Stimulated activated CD4-positive, alpha-beta T cell treated with anti-CD3 and anti-CD28 coated beads, Interleukin-15, amount 100 ng/mL, for 24 hours (primary cell): ENCODE measurements at places on chromosomes 6 and 20.

DNA sequence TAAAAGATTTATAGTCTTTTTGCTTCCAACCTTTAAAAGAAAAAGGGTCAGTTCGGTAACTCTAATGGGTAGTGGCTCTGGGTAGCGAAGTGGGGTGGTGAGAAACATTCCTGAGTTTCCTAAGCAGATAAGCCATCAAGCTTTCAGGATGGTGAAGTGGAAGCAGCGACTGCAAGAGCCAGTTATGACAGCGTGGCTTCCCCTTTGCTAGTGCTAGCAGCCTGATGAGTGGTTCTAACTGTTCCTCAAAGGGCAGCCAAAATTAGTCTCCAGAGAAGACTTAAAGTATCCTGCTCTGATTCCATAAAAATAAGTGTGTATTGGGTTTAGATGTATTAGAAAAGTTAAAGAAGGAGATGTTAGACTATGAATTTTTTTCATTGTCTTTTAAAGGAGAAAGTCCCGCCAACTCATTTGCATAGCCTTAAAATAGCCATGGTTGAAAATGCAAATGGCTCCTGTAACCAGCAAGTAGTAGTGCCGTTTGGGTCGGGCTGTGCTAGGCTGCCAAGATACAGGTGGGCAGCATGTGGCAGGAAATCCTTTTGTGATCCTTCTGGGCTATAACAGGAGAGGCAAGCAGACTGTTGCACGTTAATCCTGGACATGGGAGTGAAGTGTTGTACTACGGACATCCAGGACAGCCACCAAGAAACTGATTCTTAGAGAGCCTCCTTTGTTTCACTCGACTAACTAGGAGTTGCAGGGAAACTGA, 18.0 kb downstream of the ELOVL2 start:
- no peak for DNase-seq

- DNase-seq = no peak
Measured at GRCh38 chr6:30719356-30719755, 796 bp upstream of the TUBB start.

DNA sequence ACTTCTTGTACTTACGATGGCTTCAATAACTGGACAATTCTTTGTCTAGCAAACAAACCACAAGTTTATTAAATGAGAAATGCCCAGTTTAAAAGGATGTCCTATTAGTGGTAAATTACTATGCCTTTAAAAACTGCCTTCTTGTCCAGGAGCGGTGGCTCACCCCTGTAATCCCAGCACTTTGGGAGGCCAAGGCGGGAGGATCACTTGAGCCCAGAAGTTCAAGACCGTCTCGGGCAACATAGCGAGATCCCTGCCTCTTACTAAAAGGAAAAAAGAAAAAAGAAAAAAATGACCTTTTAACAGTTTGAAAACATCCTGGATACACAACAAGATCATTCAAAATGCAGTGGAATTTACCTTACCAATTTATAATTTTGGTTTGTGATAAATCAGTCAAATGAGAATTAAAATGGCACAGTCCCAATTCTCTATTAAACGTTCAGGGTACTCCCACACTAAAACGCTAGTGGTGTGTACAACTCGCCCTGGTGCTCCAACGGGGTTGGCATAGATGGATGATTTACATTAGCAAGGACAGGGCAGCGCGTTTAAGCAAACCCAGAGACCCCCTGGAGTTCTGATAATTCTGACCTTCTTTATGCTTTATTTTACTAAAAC, 2.3 kb downstream of the ZBTB2 start:
- no peak for DNase-seq

- no peak for DNase-seq
Measured at GRCh38 chr6:155801046-155801445, 345.4 kb upstream of the NOX3 start.

- no peak for DNase-seq
Measured at GRCh38 chr6:18237167-18237566, 27.2 kb downstream of the DEK start.

GRCh38 chr20:61901392-61902220, 164.1 kb downstream of the TAF4 start:
- DNase-seq = no peak
